ENCODE measurements at places on chromosomes 3 and 15.

DNA sequence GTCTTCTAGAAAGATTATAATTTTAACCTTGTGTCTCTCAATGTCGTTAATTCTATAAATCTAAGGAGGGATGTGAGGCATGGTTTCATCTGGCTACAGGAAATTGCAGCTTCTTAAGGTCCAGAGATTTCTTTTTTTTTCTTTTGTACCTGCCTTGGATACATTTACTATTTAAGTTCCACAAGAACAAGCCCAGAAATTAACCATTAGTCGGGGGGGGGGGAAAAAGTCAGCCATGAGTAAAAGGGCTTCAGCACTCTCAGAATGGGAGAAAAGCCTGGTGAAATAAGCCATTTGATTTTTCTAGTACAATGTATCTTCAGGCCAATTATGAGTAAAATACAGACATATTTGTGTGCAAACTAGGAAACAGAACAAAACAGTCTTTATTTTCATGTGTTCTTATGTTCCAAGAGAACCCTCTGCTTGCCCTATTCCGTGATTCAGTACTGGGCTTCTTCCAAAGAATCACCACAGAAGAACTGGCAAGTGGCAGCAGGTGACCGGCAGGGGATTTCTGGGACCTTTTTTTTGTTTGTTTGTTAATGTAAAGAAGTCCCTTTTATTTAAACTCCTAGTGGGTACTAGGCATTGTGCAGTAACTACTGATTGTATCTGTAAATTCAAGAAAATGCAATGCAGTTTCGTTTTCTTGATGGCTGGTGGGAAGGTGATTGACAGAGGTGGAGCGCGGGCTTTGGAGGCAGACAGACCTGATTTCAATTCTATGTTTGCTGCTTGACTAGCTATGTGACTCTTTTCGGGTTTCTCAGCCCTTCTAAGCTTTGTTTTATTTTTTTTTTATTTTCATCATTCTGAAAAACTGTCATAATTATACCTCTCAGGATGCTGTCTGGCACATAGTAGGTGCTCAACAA is 82.5 kb downstream of the PEX5L start:
- DNase-seq, result no peak

- no peak for DNase-seq
Observed at GRCh38 chr3:106485217-106485616, 616.4 kb upstream of the CBLB start.

DNA sequence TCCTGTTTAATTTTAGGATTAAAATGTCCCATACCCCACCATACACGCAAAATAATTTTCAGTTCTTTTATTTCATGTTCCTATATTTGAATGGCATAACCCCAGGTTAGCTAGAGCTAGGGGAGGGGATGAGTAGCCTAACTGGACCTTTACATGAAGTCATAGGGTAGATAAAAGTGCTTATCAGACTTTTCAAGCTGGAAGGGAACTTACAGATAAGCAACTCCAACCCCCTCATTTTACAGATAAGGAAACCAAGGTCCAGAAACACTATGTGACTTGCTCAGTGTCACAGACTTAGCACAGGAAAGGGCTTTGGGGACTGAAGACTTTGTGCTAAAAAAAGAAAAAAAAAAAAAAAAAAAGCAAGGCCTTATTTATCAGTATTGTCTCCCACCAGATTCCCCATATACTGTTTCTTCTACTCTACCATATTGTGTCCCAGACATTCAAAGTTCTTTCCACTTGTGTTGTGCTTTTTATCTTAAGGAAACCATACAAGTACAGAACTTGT is 10.6 kb upstream of the TNIK start:
- DNase-seq, result no peak

GRCh38 chr3:112508860-112509259 is 9.6 kb upstream of the BTLA start:
- no peak for DNase-seq

- no peak for DNase-seq
Observed at GRCh38 chr3:14119651-14120050, 5.0 kb downstream of the CHCHD4 start.

DNA sequence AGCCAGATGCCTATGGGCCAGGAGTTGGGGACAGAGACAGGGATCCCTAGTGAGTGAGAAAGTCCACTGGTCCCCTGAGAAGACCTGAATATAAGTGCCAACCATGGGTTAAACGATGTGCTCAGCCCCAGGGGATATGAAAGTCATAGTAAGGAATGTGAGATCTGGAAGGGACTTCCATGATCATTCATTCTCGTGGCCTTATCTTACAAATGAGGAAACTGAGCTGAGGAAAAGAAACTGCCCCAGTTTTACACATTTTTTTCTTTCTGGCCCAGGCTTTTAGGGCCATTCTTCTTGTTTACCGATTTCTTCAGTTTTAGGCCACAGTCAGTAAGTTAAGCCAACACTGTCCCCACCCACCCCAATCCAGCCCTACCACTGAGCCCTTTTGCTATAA is 11.1 kb downstream of the CD80 start:
- DNase-seq, result no peak

DNA sequence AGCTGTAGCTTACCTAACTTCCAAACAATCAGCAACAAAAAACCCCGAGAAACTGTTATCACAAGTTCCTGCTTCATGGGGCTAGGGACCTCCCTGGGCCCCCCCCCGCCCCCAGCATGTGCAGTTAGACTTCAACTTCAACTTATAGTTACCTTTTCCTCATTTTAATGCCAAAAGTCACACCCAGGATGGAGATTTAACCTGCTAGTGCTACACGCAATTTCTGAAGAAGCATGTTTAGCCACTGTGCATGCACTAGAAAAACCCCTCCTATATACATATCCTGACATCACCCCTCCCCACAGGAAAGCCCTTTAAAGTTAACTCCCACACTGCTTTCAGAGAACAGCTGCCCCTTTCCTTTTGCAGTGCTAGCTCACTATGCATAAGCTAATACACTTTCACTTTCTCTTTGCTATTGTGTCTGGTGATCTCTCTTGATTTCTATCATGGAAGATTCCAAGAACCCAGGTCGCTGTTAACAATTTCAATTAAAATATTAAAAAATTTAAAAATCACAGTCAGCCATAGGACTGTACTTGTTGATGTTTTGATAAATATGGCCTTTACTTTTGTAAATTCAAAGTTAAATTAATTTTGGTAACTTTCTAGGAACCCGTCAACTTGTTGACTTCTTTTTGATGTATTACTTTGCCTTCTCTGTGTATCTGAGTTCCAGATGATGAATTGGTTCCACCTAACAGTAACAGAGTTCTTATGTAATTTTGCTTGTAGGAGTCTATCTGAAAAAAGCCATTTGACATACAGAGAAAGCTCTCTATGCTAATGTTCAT is 75.2 kb upstream of the ACAD9 start:
- DNase-seq, result no peak
